Activated naive CD8-positive, alpha-beta T cell treated with anti-CD3 and anti-CD28 coated beads for 36 hours (primary cell): ENCODE measurements at places on chromosomes 16 and 17. TPM values are rescaled to one million over a fixed set of nuclear protein-coding genes. Genes with fewer than 3 reads are reported as not detected.

The SEPTIN12 gene
- total RNA-seq: not detected

The KRT40 gene
- not detected for total RNA-seq

The ADAD2 gene
- 0.66 TPM for total RNA-seq

The EXOC3L1 gene
- total RNA-seq: 0.19 TPM

The MYO19 gene
- total RNA-seq: 123 TPM

The KRT28 gene
- total RNA-seq: not detected

The GFER gene
- total RNA-seq: 29.5 TPM

The KRT222 gene
- not detected for total RNA-seq

The LGALS9C gene
- total RNA-seq: not detected

The TBC1D3D gene
- total RNA-seq: 2.8 TPM

The NXN gene
- 0.49 TPM for total RNA-seq

The SOX8 gene
- 0.58 TPM for total RNA-seq

The CPPED1 gene
- 3.8 TPM for total RNA-seq

The LITAFD gene
- total RNA-seq: not detected

The PIK3R6 gene
- 1.0 TPM for total RNA-seq

The HOXB13 gene
- total RNA-seq: not detected

The TMED6 gene
- total RNA-seq: 1.2 TPM

The RHBDL3 gene
- total RNA-seq: not detected

The RCVRN gene
- not detected for total RNA-seq

The ZNF771 gene
- 5.2 TPM for total RNA-seq

The CFAP97D1 gene
- not detected for total RNA-seq

The TMEM235 gene
- not detected for total RNA-seq

The ZNF821 gene
- 4.0 TPM for total RNA-seq

The SOX15 gene
- 0.35 TPM for total RNA-seq

The C16orf54 gene
- total RNA-seq: 17.3 TPM

The PDE6G gene
- total RNA-seq: 8.6 TPM

The MYCBPAP gene
- 1.1 TPM for total RNA-seq

The FBXO39 gene
- not detected for total RNA-seq

The ASPHD1 gene
- total RNA-seq: 2.0 TPM

The PPP1R27 gene
- total RNA-seq: not detected

The FLYWCH1 gene
- 26.1 TPM for total RNA-seq

The PRKCB gene
- 75.8 TPM for total RNA-seq

The IRX3 gene
- not detected for total RNA-seq

The PNPO gene
- total RNA-seq: 61.1 TPM

The MAPT gene
- 0.68 TPM for total RNA-seq

The NSF gene
- 37.9 TPM for total RNA-seq

The CES5A gene
- not detected for total RNA-seq

The C16orf89 gene
- total RNA-seq: not detected

The UBE2Z gene
- total RNA-seq: 81.2 TPM

The GPR179 gene
- total RNA-seq: 0.34 TPM

The FMNL1 gene
- total RNA-seq: 215 TPM

The OR4D2 gene
- total RNA-seq: not detected
